ENCODE measurements at places on chromosomes 6 and 20. TPM values are rescaled to one million over a fixed set of nuclear protein-coding genes. Genes with fewer than 3 reads are reported as not detected.

The HLA-DQA1 gene
- 7.4 TPM for total RNA-seq

The SLC22A7 gene
- not detected for total RNA-seq

The MTHFD1L gene
- 2.7 TPM for total RNA-seq

The TAGAP gene
- total RNA-seq, result 8.1 TPM

The FAM110A gene
- total RNA-seq, result 11.8 TPM

The TSBP1 gene
- not detected for total RNA-seq

The SLC52A3 gene
- 1.7 TPM for total RNA-seq
